ENCODE measurements at places on chromosomes 6 and 20. TPM values are rescaled to one million over a fixed set of nuclear protein-coding genes. Genes with fewer than 3 reads are reported as not detected.

- H3K27ac ChIP-seq: peak overlapping the region; percentile 97
- H3K27me3 ChIP-seq: no peaks in the 10 kb centered on the region
- no peaks in the 10 kb centered on the region for H3K36me3 ChIP-seq
- H3K4me1 ChIP-seq: peaks cover 39% of the 10 kb centered on the region
Observed at GRCh38 chr6:161434921-161435747, 161.3 kb upstream of the AGPAT4 start.

GRCh38 chr20:2385496-2385895 is 4.8 kb downstream of the TGM6 start:
- H3K4me1 ChIP-seq: peaks cover 14% of the 10 kb centered on the region
- no peaks in the 10 kb centered on the region for H3K27me3 ChIP-seq
- no peaks in the 10 kb centered on the region for H3K36me3 ChIP-seq
- no peak for DNase-seq
- no peak overlapping the region for H3K27ac ChIP-seq

DNA sequence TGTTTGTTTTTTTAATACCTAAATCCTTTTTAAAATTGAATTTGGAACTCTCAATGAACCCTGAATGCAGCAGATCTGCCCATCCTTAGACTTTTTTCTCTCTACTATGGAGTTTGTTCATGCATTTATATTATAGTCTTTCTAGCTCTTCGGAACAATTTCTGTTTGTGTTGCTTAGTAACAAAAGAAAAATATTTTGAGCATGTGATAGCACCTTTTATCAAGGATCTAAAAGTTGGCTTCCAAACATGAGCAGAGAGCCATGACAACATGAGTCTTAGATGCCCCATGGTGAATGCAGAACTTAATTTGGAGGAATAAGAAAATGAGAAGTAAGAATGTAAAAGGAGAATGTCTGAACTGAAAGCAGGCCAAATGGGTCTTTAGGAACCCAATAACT is 133.7 kb downstream of the EDN1 start:
- H3K4me1 ChIP-seq: no peaks in the 10 kb centered on the region
- no peak overlapping the region for H3K4me3 ChIP-seq
- H3K36me3 ChIP-seq: no peaks in the 10 kb centered on the region
- H3K27ac ChIP-seq: no peak overlapping the region

GRCh38 chr20:8569766-8570165 is 437.7 kb downstream of the PLCB1 start:
- no peaks in the 10 kb centered on the region for H3K4me1 ChIP-seq
- no peak overlapping the region for H3K4me3 ChIP-seq
- no peaks in the 10 kb centered on the region for H3K27me3 ChIP-seq
- no peak overlapping the region for H3K27ac ChIP-seq
- no peak for DNase-seq
- H3K36me3 ChIP-seq: no peaks in the 10 kb centered on the region

GRCh38 chr20:53195876-53196610 is 223.9 kb downstream of the TSHZ2 start:
- no peaks in the 10 kb centered on the region for H3K27me3 ChIP-seq
- H3K27ac ChIP-seq: no peak overlapping the region
- DNase-seq: peak; percentile 31
- no peaks in the 10 kb centered on the region for H3K4me1 ChIP-seq

- peak overlapping the region; percentile 17 for H3K27ac ChIP-seq
- H3K4me3 ChIP-seq: no peak overlapping the region
- H3K27me3 ChIP-seq: no peaks in the 10 kb centered on the region
- peaks cover 2% of the 10 kb centered on the region for H3K36me3 ChIP-seq
Observed at GRCh38 chr6:13593720-13594119, 19.3 kb downstream of the SIRT5 start.

DNA sequence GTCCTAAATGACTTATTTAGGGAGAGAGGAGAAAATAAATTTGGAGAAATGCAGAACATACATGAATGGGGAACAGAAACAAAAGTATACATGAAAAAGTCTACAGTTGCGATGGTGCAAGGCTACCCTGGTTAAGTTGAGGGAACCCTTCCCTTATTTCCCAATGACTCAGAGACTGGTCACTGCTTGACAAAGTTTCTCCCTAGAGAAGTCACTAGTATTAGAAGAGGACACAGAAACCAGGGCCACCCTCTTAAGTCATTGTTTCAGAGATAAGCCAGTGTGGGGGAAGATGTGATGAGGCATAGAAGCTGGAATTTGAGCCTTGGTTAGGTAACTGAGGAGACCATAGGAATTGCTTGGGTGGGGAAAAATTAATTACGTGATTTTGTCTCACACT is 24.4 kb upstream of the EDN1 start:
- peak overlapping the region; percentile 66 for H3K27ac ChIP-seq
- H3K36me3 ChIP-seq: no peaks in the 10 kb centered on the region
- H3K27me3 ChIP-seq: no peaks in the 10 kb centered on the region
- DNase-seq: peak; percentile 74

Gene HS3ST5
- total RNA-seq: 3.2 TPM

Gene HEY2
- 1.0 TPM for total RNA-seq

Gene SLC22A2
- not detected for total RNA-seq

Gene LY6G6C
- 0.66 TPM for total RNA-seq
